Kidney tubule cell (primary cell): ENCODE measurements at places on chromosomes 12 and 14.

- DNase-seq = no peak
These were observed 24.9 kb downstream of the RMST start for GRCh38 chr12:97487470-97487869.

DNA sequence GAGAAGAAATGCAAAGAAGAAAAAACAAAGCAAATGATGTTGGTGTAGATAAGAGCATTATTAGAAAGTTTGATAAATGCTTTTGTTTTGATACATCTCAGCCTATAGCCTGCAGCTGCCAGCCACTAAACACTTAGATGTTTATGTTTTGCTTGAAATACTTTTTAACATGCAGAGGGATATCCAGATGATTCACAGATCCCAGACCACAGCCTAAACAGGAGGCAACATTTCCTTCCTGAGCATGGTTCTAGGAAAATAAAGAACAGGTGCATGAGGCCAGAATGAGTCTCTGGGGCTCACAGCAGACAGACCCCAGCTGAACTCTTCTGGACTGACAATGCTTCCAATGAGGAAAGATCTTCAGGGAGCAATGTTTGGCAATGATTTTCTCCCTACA, 103.7 kb upstream of the EEA1 start:
- DNase-seq = no peak

GRCh38 chr12:72276181-72276805, 4.1 kb downstream of the TRHDE start:
- peak; percentile 34 for DNase-seq

- DNase-seq = no peak
These were observed 89.7 kb upstream of the MYL2 start for GRCh38 chr12:111010061-111010460.

- DNase-seq = peak; percentile 19
These were observed 8.6 kb upstream of the GPR68 start for GRCh38 chr14:91252871-91253794.

DNA sequence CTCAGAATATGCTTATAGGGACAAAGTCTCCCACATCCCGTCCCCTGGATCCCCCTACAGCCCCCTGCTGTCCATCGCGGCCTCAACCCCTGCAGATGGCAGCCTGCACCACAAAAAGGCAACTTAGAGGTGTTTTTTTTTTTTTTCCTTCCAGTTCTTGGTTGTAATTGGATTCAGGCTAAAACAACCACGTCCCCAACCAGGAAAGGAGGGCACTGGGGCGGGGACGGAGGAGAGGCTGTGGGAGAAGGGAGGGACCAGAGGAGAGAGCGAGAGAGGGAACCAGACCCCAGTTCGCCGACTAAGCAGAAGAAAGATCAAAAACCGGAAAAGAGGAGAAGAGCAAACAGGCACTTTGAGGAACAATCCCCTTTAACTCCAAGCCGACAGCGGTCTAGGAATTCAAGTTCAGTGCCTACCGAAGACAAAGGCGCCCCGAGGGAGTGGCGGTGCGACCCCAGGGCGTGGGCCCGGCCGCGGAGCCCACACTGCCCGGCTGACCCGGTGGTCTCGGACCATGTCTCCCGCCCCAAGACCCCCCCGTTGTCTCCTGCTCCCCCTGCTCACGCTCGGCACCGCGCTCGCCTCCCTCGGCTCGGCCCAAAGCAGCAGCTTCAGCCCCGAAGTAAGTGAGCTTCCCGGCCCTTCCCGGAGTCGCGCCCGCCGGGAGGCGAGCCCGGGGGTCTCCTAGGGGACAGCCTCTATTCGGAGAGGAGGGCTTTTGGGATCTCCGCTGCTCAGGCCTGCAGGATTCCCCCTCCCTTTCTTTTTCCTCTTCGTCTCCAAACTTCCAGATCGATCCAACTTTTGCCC, at the start of gene MMP14:
TSS of gene MMP14 (plus strand) at position 285 of the 813 bp plus-strand sequence. CDS start at position 518, 233 bp downstream.
- DNase-seq = peak; percentile 83

DNA sequence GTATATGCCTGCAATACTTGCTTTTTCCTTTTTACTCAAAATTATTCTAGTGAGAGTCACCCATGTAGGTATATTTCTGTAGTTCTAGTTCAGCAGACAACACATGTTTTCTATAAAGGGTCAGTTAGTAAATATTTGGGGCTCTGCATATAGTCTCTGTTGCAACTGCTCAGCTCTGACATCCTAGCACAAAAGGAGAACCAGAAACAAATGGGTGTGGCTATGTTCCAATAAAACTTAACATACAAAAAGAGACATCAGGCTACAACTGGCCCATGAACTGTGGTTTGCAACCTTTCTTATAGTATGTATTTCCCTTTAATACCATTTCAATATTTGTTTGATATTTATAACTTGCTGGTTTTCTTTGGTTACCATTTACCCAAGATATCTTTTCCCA, 11.9 kb downstream of the NT5DC3 start:
- no peak for DNase-seq

DNA sequence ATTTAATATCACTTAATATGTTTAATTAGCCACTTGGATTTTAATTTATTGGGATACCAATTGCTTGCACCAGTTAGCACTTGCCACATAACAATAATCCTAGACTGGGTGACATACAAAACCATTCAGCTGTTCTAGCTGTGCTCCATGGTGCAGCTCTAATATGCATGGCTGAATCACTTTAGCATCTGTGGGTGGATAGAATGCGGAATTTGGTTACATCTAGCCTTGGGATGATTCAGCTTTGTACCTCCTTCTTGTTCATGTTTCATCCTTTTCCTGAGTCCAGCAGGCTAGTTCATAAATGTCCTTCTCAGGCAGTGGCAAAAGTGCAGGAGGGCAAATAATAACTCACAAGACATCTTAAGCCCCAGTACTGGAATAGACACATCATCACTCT, 1263.0 kb downstream of the LRFN5 start:
- peak; percentile 70 for DNase-seq

DNA sequence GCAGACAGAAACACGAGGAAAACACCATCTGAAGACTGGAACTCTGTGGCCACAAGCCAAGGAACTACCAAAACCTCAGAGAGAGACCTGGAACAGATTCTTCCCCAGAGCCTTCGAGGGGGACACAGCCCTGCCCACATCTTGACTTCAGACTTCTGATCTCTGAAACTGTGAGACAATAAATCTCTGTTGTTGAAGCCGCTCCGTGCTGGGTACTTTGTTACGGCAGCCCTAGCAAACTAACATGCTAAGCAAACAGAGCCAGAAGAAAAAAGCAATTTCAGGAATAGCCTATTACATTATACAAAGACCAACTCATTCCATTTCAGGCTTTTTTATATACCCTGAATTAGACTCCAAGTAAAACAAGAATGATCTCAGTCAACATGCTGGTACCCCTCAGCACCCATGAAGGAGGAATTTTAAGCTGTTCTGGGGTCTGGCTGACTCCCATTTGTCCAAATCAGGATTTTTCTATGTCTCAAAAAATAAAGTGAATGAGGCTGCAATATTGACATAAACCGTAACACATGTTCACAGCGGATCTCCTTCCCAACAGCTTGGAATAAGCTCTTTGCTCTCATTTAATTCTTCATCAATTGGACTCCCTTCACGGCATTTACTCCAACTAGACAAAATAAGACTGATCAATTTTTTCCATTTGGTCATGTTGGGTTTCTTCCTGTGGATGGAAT, 190.1 kb downstream of the FOXN3 start:
- no peak for DNase-seq

GRCh38 chr14:91282954-91283645, 38.6 kb upstream of the GPR68 start:
- DNase-seq = no peak

DNA sequence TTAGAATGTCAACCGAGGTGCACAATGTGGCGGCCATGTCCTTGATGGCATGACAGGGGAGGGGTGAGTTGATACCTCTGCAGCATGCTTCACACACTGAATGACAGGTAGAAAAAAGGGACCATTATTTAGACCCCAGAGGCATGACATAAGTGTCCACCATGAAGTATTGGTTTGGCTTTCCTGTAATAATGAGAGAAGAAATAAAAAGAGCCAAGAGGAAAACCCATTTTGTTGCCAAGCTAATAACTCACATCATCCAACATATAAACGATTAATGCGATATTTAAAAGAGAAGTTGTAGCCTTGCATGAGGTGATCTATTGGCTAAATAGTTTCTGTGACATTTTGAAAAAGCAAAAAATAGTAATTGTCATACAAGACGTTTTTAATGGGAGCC, 343.4 kb downstream of the LRIG3 start:
- DNase-seq = no peak
